ENCODE measurements at places on chromosomes 16 and 17.

- no peak for DNase-seq
Measured at GRCh38 chr17:34249061-34249460, 6.0 kb upstream of the CCL2 start.

DNA sequence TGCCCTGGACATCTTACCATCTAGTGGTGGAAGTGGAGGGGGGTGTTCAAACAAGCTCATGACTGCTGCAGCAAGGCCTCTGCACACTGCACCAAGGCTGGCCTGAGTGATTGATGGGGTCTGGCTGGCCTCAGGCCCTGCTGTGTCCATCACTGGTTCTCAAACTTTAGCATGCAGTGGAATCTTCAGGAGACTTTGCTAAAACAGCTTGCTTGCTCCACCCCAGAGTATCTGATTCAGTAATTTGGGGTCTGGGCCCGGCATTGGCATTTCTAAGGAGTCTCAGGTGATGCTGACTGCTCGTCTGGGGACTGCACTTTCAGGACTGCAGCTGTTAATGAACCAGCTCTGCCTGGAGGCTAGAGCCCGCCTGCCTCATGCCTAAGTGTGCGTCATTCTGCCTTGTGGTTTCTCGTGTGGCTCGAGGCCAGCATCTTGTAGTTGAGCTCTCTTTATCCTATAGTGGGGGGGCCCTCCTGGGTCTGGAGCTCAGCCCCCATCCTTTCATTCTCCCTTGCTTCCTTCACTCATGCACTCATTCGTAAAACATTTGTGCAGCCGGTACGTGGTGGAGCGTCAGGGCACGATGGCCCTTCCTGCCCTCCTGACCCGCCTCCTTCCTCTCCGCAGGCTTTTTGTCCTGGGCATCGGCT, 4.1 kb downstream of the MGAT5B start:
- peak; percentile 96 for DNase-seq

DNA sequence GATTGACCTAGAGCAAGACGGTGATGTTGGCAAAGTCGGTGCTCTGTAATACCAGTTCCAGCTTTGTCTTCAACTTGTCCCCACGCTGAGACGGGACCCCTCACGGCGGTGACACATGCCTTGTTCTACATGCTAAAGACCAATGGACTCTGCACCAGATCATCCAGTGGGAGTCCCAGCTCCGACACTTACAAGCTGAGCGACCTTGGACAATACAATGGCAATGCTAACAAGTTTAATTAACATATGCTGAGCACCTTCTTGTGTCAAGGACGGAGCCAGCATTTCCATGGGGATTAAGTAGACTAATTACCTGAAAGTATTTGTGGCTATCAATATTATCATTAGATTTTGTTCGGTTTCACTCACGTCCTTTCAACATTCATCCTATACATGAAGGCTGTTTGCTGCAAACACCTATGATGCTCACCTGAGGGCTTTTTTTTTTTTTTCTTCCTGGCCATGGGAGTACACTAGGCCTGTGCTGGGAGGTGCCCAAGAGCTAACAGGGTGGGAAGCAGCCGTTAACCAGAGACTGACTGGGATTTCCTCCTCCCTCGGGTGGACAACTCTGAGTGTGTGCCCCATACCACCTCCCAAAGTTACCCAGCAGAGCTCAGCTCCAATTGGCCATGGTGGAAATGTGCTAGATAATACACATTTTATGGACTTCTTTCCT, 308.6 kb upstream of the ZFHX3 start:
- DNase-seq = no peak

DNA sequence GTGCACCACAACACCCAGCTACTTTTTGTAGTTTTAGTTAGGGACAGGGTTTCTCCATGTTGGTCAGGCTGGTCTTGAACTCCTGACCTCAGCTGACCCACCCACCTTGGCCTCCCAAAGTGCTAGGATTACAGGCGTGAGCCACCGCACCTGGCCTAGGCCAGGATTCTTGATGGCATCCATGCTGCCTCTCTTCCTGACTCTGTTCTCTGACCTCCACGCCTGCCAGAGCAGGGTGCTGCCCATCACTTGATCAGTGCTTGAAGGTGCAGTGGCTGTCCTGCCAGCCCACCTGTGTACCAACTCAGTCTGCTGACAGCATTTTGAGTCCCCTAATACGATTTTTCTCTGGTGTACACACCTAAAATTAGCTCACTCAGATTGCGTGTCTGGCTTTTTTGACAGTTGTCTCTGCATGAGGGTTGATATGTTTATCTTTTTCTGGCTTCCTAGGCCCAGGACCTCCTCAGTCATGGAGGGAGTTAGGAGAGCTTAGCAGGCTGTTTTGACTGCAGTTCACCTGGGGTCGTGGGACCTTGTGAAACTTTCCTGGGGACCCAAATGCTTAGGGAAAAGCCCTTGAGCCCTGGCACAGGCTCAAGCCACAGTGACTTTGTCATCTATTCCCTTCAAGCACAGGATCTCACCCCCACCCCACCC, 5.9 kb downstream of the HAS3 start:
- no peak for DNase-seq

GRCh38 chr17:4229627-4230541, 33.9 kb downstream of the ANKFY1 start:
- DNase-seq = peak; percentile 92

DNA sequence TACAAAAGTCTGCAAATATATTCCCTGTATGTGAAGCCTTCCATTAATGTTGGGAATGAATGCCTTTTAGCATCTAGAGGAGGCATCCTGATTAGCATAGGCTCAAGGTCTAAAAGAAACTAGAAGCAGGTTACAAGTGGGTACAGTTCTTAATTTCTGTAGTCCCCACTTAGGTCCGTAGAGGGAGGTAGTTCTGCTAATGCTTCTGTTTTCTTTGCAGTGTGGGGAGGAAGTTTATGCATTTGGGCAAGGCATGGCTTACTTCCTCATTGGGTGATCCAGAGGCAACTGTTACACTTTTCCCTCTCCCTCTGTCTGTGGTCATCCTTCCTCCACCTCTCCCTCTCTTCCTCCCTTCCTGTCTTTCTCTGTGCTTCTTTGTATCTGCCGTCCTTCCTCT, 108.4 kb upstream of the ZKSCAN2 start:
- no peak for DNase-seq

- no peak for DNase-seq
Measured at GRCh38 chr17:6079155-6079888, 9.1 kb downstream of the WSCD1 start.

GRCh38 chr16:84043486-84044117, 1.0 kb upstream of the SLC38A8 start:
- no peak for DNase-seq

GRCh38 chr16:667113-667779, 686 bp upstream of the RHOT2 start:
- DNase-seq = no peak

DNA sequence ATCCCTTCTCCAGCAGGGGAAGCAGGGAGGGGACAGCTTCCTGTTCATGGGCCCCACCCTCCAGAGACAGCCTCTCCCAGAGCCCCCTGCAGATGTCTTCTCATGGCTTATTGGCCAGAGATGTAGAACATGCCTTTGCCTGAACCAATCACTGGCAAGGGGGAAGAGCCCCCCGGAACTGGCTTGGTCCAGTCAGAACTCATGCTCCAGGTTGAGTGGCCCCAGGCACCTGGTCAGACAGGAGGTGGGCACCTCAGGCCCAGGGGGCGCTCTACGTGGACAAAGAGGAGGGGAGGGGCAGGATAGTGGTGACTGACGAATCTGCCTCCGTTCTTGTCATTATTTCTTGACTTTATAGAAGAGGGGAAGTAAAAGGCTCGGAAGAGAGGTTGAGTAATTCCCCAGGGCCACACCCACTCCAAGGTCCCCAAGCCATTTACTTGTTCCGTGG, 23.6 kb downstream of the RAB11FIP4 start:
- DNase-seq = no peak

- DNase-seq = no peak
Measured at GRCh38 chr16:31395647-31396046, 2.5 kb downstream of the ITGAD start.

GRCh38 chr16:89759746-89760340, 38.5 kb downstream of the ZNF276 start:
- no peak for DNase-seq

- DNase-seq = no peak
Measured at GRCh38 chr16:7316281-7316888, 16.3 kb upstream of the RBFOX1 start.

DNA sequence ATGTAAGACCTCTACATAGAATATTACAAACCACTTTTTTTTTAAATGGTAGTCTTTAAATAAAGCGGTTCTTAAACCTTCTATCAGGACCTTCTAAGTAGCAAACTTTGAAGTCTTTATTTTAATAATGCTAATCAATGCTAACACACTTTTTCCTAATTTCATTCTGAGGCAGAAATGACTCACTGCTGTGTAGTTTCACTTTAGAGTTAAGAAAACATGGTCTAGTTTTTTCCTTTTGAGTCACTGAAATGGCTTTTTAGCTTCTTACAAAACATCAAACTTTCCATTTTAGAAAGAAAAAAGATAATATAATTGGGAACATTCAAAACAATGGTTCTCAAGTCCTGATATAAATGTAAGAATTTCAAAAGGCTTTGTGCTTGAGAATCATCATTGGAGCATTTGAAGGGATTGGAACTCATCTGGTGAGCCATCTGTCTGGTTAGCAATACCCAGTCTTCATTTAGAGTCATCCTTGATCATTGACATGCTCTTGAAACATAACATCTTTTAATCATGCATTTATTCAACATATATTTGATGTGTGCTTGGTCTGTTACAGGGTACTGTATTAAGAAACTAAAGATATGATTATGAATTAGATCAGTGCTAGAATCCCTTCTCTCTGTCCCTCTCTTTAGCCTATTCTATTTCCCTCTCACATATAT, 258.3 kb upstream of the MON1B start:
- DNase-seq = peak; percentile 71

DNA sequence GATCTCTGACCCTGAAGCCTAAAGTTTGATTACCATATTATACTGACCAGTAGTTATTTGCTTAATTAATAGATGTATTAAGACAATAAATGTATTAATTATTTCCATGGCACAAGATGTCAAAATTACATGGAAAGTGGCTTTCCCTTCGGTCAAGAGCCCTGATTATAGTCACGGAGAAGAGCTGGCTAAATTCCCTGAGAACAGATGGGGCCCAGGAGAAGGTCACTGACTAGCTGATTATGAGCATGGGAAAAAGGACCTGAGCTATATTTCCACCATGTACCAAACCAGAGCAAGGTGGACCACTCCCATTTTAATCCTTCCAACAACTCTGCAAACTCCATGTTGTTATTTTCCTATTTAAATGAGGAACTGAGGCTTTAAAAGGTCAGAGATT, 12.9 kb upstream of the MYO18A start:
- DNase-seq = no peak

- DNase-seq = peak; percentile 68
Measured at GRCh38 chr16:30368122-30368791, 2.0 kb downstream of the TBC1D10B start.

DNA sequence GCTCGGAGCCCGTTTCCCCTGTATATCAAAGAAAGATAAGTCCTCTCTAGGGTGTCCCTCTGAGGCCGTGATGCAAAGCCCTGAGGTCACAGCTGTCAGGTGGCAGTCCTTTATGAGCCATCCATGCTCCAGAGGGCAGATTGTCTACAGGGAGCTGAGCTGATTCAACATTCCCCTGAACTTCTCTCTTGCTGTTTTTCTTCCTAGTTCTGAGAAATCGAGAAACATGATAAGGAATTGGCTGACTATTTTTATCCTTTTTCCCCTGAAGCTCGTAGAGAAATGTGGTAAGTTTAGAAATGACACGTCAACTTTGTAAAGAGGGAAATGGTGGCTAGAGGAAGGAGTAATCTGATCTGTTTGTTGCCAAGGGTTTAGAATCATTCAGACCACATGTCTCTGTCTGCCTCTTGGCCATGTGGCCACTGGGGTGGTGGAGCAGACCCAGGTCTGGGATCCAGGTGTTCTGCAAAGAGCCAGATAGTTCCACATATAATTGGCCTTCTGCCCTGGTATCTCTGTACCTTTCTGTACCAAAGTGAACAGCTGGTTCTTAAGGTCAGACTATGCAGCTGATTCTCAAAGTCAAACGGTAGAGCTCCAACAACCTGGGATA, 3.5 kb downstream of the CTNS start:
- DNase-seq = peak; percentile 85

- DNase-seq = peak; percentile 72
Measured at GRCh38 chr17:40803617-40804082, 3.9 kb upstream of the KRT28 start.

DNA sequence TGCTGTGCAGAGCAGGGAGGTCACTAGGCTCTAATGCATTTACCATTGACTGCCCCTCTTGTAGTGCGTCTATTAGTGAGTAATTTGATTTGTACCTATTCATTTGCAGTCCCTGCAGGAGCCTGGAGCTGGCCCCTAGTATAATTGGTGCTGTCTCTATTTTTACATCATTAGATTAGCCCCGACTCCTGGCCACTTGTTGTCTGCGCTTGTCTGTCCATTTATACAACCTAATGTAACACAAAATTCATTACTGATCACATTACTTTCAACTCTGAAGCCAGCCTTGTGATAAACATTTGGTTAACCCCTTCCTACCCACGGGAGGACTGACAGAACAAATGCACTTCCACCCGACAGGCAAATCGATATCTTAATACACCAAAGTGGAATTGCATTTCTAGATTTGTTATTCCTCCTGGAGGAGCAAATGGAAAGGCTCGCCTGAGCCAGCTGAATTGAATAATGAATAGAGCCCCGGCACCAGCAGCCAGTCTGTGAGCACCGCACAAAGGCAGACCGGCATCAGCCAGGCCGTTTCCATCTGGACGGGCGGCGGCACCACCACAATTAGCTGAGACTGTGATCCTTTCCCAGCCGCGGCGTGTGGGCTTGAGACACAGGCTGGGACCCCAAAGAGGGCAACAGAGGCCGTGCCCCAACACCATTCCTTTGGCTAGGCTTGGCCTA, 18.7 kb upstream of the TBX2 start:
- DNase-seq = no peak

GRCh38 chr17:42895185-42895555, 5.4 kb upstream of the G6PC1 start:
- peak; percentile 82 for DNase-seq

- no peak for DNase-seq
Measured at GRCh38 chr17:47810901-47811635, 10.5 kb downstream of the OSBPL7 start.

- DNase-seq = no peak
Measured at GRCh38 chr17:14826358-14826757, 438.8 kb downstream of the PMP22 start.

GRCh38 chr16:56312028-56312300, 113.4 kb downstream of the AMFR start:
- no peak for DNase-seq

- peak; percentile 61 for DNase-seq
Measured at GRCh38 chr17:19728084-19728495, 11.7 kb upstream of the SLC47A2 start.

- DNase-seq = no peak
Measured at GRCh38 chr17:42408061-42408460, 15.0 kb downstream of the CAVIN1 start.

DNA sequence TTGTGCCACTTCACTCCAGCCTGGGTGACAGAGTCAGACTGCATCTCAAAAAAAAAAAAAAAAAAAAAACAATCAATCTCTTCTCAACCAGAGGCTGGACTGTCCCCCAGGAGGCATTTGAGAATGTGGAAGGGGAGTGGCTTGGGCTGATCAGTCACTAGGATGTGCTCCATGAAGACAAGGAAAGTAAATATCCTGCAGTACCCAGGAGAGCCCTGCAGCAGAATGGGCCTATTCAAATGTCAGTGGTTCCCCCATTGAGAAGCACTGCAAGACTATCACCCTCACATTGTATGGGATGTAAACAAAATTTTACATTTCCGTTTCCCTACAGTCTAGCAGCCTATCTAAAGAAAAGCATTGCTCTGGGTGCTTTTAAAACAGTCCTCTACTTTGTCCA, 70.3 kb downstream of the DNAH9 start:
- DNase-seq = no peak

Measured in iris pigment epithelial cell (primary cell).